ENCODE measurements at places on chromosomes 1 and 21. TPM values are rescaled to one million over a fixed set of nuclear protein-coding genes. Genes with fewer than 3 reads are reported as not detected.

DNA sequence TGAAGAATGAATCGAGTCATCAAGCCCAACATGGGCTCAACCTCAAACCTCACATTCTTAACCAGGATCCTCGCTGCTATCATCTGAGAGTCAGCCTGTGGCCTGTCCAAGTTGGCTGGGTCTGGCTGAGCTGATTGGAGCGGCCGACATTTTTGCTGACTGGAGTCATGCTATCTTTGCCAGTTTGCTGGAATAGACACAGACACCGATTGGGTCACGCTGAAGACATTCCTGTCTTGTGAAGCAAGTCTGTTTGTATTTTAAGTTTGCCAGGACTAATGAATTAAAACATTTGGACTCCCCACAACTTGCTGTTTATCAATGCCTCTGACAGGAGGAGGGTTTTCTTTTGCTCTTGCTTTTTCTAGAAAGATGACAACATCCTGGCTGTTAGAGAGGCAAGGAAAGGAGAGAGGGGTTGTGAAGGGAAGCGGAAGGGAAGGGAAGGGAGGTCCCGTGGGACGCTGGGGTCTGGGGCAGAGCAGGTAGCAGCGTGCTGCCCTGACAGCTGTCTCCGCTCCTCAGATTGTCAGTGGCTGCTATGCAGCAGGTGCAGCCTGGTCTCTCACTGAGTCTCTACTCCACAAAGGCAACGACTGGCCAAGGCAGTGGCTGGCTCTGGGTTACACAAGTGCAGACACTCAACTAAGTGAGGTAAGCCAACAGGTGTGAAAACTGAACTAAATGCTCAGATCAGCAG lies at the start of gene MAP3K7CL:
Gene MAP3K7CL (plus strand): TSS at position 375 of the 700 bp plus-strand sequence. CDS start 2,701 bp downstream, outside the sequence.
- DNase-seq, result peak; percentile 96

Gene GJA8
- total RNA-seq, result 0.12 TPM

GRCh38 chr1:55056632-55056992 lies 17.3 kb downstream of the PCSK9 start:
- no peak for DNase-seq

Gene C1orf21
- 20.1 TPM for total RNA-seq

- no peak for DNase-seq
Measured at GRCh38 chr1:204265665-204266064, 51.9 kb upstream of the GOLT1A start.
